ENCODE measurements at places on chromosomes 11 and 22.

GRCh38 chr11:125226706-125227105, 62.2 kb downstream of the PKNOX2 start:
- no peak for DNase-seq

GRCh38 chr11:125211948-125212340, 47.4 kb downstream of the PKNOX2 start:
- DNase-seq, result no peak

GRCh38 chr11:110715541-110715940, 3.3 kb upstream of the ARHGAP20 start:
- no peak for DNase-seq

- no peak for DNase-seq
Measured at GRCh38 chr11:103110391-103110790, 1.2 kb downstream of the DYNC2H1 start.

GRCh38 chr11:33859306-33859705, 32.6 kb downstream of the LMO2 start:
- DNase-seq, result no peak

DNA sequence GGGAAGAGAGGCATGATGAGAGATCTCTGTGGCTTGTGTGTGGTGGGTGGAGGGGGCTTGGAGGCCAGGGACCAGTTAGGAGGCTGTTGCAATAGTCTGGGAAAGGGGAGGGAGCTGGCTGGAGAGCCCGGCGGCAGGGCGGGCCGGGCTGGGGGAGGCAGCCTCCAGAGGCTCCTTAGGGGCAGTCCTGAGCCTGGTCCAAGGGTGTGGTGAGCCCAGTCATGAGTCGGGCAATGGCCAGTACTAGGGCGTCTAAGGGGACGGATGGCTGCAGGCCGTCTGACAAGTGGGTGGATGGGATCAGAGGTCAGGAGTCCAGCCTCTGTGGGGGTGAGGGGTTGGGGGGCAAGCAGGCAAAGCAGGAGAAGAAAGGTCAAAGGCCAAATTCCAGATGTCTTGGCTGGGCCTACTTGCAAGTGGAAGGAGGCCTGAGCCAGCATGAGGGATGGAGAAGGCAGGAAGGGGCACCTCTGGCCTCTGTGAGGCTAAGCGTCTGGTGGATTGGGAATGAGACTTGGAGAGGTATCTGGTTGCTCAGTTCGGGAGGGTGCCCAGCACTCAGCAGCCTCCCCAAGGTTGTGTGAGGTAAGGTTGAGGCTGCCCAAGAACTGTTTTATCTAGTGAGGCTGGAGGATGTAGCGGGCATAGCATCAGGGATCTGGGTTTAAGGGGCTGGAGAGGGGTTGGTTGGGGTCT, 6.0 kb upstream of the CD248 start:
- no peak for DNase-seq

GRCh38 chr11:43130616-43131015, 181.2 kb upstream of the API5 start:
- DNase-seq, result no peak

DNA sequence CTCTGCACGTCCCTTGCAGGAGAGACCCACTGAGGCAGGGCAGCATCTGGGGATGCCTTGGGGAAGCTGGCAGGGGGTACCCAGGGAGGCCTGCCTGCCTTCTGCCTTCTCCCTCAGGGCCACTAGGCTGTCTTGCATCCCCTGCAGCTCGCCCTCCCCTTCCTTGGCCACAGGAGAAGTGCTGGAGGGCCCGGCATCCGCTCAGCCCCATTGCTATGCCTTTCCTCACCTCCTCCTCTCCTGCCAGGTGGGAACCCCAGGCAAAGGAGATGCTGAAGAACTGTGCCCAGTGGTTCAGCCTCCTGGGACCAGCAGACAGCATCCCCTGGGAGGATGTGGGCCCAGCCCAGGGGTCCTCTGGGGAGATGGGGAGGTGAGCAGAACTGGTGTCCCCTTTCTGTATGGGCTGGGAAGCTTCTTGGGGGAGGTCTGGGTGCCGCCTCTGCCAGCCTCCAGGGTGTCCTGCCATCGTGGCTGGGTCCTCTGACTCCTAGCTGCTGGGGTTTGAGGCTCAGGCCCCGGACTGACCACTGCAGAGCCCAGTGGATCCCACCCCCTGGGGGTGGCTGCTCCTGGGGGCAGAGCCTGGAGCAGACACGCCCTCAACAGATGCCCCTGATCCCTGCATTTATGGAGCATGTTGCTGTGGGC, 20.6 kb downstream of the MRGPRG start:
- no peak for DNase-seq

GRCh38 chr22:49473286-49473685, 354.4 kb downstream of the BRD1 start:
- DNase-seq, result no peak
